ENCODE measurements at places on chromosomes 2 and 18.
A peak's percentile ranks its signal among the peaks of the same experiment; 100 is the strongest.

- DNase-seq, result no peak
Measured at GRCh38 chr2:204776781-204777559, 231.7 kb downstream of the PARD3B start.

- DNase-seq, result no peak
Measured at GRCh38 chr2:187150670-187151069, 297.4 kb downstream of the CALCRL start.

GRCh38 chr18:48878471-48878870 lies 72.3 kb downstream of the SMAD7 start:
- DNase-seq, result no peak

GRCh38 chr2:20042531-20042930 lies 8.9 kb downstream of the LAPTM4A start:
- no peak for DNase-seq

GRCh38 chr2:3420769-3421397 lies 41.4 kb downstream of the TRAPPC12 start:
- no peak for DNase-seq

- no peak for DNase-seq
Measured at GRCh38 chr2:99422599-99422998, 67.2 kb downstream of the REV1 start.

DNA sequence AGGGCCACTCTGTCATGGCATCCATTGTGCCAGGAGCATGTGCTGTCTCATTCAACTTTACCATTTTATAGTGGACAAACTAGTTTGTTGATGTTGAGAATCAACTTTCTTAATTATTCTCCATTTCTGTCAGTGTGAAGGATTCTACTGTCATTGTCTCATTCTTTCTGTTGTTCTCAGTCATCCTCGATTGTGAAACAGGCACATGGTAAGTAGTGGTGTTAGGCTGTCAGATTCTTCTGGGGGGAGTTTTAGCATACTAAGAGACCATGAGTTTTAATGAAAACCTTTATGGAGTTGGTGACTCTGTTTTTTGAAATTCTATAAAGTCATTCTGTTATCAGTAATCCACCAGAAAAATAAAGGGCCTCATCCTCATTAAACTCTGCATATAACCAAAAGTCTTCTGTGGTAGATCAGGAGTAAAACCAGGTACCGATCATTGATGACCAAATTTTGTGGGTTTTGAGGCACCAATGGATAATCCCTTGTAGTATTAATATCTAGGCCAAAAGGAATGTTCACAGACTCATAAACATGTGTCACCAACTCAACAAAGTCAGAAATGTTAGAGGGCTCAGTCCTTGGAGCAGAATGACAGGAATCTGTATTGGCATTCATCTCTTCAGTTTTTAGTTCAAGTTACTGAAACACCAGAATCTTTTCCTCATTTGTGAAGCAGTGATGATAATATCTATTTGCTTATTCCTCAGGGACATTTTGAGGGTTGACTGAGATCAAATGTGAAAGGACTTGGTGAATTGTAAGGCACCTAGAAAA lies 73.2 kb downstream of the CERS6 start:
- DNase-seq, result no peak

DNA sequence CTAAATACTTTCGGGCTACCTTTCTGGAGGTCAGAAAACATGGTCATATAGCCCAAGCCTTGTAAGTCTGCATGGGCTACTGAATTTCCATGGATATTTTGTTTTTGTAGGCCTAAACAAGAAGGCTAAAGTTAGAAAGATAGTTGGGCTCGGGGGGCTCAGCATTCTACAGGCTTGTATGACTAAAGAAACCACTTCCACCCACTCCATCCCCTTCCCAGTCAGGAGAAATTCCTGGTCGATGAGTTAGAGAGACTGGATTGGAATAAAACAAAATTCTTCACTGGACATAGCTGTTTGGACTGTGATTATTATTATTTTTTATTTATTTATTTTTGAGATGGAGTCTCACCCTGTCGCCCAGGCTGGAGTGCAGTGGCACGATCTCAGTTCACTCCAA lies 539.4 kb upstream of the TNP1 start:
- no peak for DNase-seq

GRCh38 chr2:32558492-32558891 lies 69.4 kb upstream of the TTC27 start:
- no peak for DNase-seq

- peak; percentile 27 for DNase-seq
Measured at GRCh38 chr2:85539361-85540132, 579 bp downstream of the MAT2A start.

DNA sequence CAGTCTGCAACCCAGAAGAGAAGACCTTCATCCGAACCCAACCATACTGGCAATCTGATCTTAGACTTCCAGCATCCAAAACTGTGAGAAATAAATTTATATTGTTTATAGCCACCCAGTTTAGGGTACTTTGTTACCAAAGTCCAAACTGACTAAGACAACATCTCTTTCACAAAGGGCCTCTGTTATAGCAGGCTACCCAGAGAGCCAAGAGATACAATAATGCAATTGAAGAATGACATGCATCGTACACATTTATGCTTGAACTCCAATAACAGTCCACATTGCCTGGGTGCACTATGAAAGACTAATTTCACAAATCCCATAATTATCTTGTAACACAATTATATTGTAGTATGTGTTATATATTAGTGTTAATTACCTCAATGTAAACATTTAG lies 39.1 kb upstream of the ANKRD44 start:
- DNase-seq, result no peak

- DNase-seq, result no peak
Measured at GRCh38 chr2:85441864-85442263, 23.4 kb downstream of the SH2D6 start.

- DNase-seq, result no peak
Measured at GRCh38 chr2:100819370-100820272, at the start of gene NPAS2. Gene NPAS2 (plus strand): TSS chr2:100820139. CDS start chr2:100904755, 84,616 bp downstream.

GRCh38 chr2:221552291-221552690 lies 19.8 kb downstream of the EPHA4 start:
- peak; percentile 89 for DNase-seq
